Kidney capillary endothelial cell (primary cell): ENCODE measurements at places on chromosomes 13 and 19.
A peak's percentile ranks its signal among the peaks of the same experiment; 100 is the strongest.

- no peak for DNase-seq
These were observed 35.0 kb upstream of the ALOX5AP start for GRCh38 chr13:30700364-30700763.

DNA sequence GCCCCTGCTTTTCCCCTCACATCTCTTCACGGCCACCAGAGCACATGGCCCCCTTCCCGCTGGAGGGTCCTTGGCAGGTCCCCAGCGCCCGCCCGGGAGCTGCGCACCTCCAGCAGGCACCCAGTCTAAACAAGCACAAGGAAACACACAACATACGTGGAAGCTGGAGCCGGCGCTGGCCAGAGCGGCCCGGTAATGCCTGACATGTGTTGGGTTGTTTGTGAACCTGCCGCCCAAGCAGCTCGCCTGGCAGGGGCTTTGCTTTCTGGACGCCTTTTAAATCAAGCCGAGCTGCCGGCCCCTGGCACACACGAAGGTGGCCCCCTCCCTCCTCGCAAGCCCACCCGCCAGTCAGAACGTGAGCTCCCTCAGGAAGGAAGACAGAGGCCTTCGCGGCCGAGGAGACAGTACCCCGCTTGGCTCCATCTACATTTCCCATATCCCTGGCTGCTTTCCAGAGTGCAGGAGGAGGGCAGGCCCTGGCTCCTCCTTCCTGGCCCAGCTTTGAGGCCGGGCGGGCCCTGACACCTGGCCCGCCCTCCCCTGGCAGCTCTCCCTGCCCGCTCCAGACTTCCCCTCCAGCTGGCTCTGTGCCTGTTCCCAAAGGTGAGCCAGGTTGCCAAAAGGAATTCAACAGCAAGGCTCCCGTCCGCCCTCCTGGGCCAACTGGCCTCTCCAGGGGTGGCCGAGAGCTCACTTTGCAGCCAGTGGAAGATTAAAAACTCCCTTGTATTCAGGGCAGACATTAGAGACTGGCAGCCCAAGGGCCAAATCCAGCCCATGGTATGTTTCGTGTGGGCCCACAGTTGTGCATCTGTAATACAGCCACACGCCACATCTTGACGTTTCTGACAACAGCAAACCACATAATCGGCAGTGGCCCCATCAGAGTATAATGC, 28.7 kb downstream of the COMP start:
- no peak for DNase-seq

GRCh38 chr13:66461021-66461420, 769.1 kb downstream of the PCDH9 start:
- no peak for DNase-seq

DNA sequence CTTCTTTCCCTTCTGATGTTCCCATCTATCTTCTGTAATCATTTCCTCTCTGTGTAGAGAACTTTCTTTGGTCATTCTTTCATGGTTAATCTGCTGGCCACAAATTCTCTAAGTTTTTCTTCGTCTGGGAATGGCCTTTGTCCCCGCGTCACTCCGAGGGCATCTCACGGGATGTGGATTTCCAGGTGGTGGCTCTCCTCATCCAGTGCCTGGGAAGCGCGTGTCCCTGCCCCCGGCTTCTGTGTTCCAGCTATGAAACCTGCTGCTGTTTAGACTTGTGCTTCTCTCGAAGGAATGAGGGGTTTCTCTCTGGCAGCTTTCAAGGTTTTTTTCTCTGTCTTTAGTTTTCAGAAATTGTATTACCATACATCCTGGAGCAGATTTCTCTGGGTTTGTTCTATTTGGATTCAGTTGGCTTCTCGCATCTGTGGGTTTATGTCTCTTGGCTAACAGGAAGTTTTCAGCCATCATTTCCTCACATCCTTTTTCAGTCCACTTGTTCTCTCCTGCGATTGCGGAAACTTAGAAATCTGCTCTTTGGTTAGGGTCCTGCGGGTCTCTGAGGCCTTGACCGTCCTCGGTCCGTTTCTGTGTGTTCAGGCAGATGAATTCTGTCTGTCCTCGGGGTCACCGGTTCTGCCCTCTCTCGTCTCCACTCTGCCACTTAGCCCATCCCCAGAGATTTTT, 36.9 kb upstream of the DCUN1D2 start:
- no peak for DNase-seq

GRCh38 chr13:27919659-27919933, 204 bp upstream of the PDX1 start:
- DNase-seq = no peak

GRCh38 chr19:16668176-16668575, 7.2 kb downstream of the TMEM38A start:
- no peak for DNase-seq

GRCh38 chr19:33343859-33344572, 29.5 kb upstream of the CEBPG start:
- DNase-seq = no peak

- no peak for DNase-seq
These were observed 16.0 kb upstream of the ZNF554 start for GRCh38 chr19:2803486-2804155.

- DNase-seq = no peak
These were observed 16.1 kb downstream of the COL4A1 start for GRCh38 chr13:110290826-110291225.

GRCh38 chr19:43525836-43526771, 897 bp downstream of the ETHE1 start:
- DNase-seq = no peak

GRCh38 chr13:25771202-25771601, 280.6 kb downstream of the SHISA2 start:
- DNase-seq = no peak

DNA sequence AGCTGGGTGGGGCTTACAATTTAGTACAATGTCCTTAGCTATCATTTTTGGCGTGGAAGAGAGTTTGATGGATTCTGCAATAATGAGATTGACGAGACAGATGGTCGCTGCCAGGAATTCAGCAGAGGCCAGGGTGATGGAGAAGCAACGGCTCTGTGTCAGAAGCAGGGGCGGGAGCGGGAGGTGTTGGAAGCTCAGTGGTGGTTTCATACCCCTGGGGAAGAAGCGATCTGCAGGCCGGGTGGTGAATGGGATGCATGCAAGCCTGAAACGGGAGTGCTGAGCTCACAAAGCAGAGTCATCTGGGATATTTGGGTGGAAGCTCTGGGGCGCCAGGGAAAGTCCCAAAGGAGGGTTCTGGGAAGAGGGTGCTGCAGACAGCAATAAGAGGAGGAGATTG, 370.8 kb downstream of the ZNF536 start:
- DNase-seq = no peak

GRCh38 chr13:41302743-41303142, 8.3 kb upstream of the NAA16 start:
- no peak for DNase-seq

DNA sequence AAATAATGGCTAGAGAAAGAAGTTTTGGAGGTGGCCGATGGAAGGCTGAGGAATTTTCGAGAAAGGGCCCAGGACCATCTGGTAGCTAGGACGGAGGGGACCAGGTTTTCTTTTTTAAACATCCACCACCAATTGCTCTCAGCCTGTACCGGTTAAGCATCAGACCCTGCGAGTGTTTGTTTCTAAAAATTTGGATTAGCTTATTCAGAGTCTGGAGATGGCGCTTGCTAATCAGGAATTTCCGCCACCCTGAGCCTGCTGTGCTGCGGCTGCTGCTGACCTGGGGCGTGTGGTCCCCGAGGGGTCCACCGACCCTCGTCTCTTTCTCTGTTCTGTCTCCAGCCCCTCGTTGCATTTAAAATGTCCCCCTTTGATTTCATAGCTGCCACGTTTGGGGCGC, 2.0 kb downstream of the UHRF1 start:
- DNase-seq = no peak

GRCh38 chr13:24195626-24196025, 35.1 kb downstream of the SPATA13 start:
- DNase-seq = no peak

DNA sequence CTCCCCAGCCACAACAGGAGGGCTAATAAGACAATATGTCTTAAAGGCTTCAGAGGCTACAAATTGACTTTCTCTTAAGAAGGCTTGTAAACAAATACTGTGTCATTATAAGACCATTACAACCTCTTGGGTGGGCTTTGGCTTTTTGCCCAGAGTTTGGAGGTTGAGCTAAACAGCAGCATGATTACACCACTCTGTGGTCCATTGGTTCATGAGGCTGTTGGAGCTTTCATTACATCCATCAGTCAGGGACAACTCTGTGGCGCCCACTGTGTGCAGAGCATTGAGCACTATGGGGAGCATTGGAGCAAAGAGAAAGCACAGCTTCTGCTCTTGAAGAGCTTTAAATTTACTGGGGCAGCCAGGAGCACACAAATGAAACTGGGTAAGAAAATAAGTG, 75.9 kb downstream of the TNFSF11 start:
- DNase-seq = no peak

DNA sequence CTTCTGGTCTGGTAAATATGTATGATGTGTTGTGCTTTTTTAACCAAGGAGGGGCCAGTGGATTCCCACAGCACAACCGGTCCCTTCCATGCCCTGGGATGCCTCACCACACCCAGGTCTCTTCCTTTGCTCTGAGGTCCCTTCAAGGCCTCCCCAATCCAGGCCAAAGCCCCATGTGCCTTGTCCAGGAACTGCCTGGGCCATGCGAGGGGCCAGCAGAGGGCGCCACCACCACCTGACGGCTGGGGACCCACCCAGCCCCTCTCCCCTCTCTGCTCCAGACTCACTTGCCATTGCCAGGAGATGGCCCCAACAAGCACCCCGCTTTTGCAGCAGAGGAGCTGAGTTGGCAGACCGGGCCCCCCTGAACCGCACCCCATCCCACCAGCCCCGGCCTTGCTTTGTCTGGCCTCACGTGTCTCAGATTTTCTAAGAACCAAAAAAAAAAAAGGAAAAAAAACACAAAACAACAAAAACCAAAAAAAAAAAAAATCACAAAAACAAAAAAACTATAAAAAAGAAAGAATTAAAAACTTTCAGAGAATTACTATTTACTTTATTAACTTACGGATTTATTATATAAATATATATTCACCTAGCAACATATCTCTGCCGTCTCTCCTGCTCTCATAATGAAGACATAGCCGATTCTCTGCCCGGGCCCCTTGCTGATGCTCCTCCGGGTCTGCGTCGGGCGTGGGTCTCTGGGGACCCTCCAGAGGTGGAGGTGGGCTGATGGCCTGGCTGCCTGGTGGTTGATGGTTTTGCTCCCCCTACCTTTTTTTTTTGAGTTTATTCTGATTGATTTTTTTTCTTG, 14.4 kb downstream of the CAPN12 start:
- peak; percentile 52 for DNase-seq

DNA sequence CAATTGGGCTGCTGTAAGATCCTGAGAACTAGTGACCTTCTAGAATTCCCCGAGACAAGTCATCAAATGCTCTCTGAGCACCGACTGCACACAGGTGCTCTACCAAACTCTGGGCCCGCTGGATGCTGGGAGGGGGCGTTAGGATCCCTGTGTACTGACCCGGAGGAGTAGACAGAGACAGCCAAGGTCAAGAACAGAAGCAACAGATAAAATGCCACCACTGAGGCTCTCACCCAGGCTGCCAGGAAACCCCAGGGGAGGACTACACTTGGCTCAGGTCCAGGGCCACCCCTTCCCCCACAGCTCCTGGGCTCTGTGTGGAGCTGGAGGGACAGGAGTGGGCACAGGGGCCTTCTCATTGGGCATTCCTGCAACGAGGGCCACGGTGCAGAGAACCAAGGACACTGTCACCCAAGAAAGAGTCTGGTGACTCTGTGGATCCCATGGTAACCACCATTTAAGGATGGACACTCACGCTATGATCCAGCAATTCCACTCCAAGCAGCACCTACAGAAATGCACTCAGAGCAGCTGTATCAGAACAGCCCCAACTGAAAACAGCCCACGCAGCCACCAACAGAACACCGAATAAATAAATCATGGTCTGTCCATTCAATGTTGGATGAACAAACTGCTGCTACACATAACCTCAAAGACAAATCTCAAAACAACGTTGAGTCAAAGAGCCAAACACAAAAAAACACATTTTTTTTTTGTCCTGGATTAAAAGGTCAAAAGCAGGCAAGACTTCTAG, 16.8 kb upstream of the SLC35E1 start:
- DNase-seq = no peak

DNA sequence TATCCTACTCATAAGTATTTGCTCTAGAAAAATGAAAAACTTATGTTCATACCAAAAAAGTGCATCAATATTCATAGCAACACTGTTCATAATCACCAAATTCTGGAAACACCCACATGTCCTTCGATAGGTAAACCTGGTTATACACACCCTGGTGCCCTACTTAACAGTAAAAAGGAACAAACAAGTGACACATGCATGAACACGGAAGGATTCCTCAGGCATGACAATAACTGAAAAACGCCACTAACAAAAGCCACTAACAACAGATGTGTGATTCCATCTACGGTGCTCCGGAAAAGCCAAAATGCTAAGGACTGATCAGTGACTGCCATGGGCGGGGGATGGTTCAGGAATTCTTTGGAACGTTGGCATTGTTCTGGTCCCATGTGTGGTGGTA, 65.5 kb downstream of the STK24 start:
- DNase-seq = no peak

DNA sequence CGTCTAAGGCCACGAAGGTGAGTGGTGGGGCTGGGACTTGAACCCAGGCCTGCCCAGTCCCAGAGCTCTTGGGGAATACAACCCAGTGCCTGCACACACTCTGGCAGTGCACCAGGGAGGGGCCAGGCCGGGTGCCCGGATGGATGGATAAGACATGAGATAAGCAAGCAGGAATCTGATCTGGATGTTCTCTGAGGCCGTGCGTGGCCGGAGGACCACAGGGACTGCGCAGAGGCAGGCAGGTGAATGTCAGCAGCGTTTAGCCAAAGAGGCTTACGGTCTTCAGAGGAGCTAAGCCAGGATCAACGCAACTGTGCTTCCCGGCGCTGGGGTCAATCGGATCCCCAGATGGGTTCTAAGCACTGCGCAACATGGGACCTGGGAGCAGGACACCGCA, 1.5 kb downstream of the ZNF787 start:
- no peak for DNase-seq

GRCh38 chr19:42466521-42467182, 23.9 kb upstream of the CXCL17 start:
- DNase-seq = peak; percentile 26

DNA sequence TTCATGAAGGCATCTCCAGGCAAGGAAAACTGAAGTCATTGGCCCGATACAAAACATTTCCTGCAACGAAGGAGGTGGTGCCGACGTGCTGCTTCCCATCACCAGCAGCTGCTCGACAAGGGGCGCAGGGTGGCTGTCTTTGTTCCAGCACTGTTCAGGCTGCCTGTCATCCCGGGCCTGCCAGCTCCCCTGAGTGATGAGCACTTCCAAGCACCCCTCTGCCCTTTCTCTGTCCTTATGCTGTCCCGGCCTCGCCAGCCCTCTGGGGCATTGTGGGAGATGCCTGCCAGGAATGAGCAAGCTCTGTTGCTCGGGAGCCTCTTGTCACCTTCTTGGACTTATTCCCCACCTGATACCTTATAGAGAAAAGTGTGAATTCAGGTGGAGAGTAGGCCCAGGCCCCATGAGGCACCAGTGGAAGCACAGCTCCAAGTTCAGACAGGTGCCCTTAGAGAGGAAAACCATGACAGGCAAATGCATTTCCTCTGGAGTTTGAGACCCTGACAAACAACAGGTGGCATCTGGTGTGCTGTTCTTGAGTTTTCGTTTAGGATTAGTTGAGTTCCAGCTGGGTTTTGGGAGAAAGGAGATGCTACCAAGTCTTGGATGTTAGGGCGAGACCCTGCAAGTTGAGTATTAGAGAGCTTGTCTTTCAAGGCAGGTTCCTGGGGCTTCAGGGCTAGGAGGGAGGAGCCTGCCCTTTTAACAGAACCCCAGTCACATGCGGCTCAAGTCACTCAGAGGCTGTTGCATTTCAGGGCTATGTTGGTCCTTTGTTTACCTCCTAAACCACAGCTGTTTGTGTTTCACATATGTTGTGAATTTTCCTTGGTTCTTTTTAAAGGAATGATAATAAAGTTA, 21.4 kb downstream of the BBC3 start:
- no peak for DNase-seq
